ENCODE measurements at places on chromosomes 3 and 15. TPM values are rescaled to one million over a fixed set of nuclear protein-coding genes. Genes with fewer than 3 reads are reported as not detected.
A peak's percentile ranks its signal among the peaks of the same experiment; 100 is the strongest.

GRCh38 chr3:24288496-24289236 lies 206.0 kb downstream of the THRB start:
- H3K36me3 ChIP-seq, result no peaks in the 10 kb centered on the region
- H3K27ac ChIP-seq, result no peak overlapping the region
- H3K4me3 ChIP-seq, result no peak overlapping the region
- no peaks in the 10 kb centered on the region for H3K4me1 ChIP-seq
- no peaks in the 10 kb centered on the region for H3K27me3 ChIP-seq
- no peak for DNase-seq

GRCh38 chr3:190258634-190259033 lies 63.6 kb downstream of the CLDN1 start:
- H3K27me3 ChIP-seq, result no peaks in the 10 kb centered on the region
- no peaks in the 10 kb centered on the region for H3K4me1 ChIP-seq
- H3K36me3 ChIP-seq, result no peaks in the 10 kb centered on the region

GRCh38 chr3:102225407-102226132 lies 209.2 kb upstream of the ZPLD1 start:
- no peak overlapping the region for H3K27ac ChIP-seq
- DNase-seq, result peak; percentile 56
- no peak overlapping the region for H3K4me3 ChIP-seq
- no peaks in the 10 kb centered on the region for H3K27me3 ChIP-seq

GRCh38 chr3:123871946-123872345 lies 12.2 kb downstream of the MYLK start:
- no peak for DNase-seq
- H3K27me3 ChIP-seq, result no peaks in the 10 kb centered on the region
- no peaks in the 10 kb centered on the region for H3K36me3 ChIP-seq

DNA sequence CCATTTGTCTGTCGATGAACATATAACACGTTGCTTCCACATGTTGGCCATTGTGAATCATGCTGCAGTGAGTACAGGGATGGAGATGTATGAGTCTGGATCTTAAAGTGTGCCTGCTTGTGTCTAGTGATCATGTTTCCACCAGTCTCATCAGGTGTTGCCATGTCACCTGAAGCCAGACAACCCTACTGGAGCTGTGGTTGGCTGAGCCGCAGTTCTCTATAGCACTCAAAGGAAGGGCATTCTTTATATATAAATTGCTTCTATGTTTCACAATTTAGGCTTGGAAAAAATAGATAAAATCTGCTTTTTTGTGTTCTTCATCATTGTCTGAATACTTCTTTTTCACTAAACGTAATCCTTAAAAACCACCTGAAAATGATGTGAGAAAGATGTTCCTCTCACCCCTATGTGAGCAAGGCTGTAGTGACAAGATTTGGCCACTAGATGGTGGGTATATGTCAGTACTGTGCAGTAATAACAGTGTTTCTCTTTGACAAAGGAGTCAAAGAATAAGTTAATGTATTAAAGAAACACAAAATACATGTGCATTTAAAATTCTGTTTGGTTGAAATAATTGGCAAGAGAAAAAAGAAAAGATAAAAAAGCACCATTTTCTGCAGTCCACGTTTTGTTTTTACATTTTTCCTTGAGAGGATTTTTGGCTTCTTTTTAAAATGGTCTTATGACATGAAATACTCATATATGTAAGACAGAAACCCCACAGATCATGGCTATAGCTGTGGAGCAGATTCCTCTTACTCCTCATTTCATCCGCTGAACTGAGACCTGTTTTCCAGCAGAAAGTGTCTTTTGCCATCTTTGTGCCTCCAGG lies 394.5 kb upstream of the DPPA4 start:
- H3K27ac ChIP-seq, result no peak overlapping the region
- peak; percentile 29 for DNase-seq
- H3K4me1 ChIP-seq, result peaks cover 12% of the 10 kb centered on the region
- H3K4me3 ChIP-seq, result no peak overlapping the region
- 0 out of 2 replicates have a peak, but pooled peaks cover 4% of the 10 kb centered on the region for H3K36me3 ChIP-seq
- no peaks in the 10 kb centered on the region for H3K27me3 ChIP-seq

The CRABP1 gene
- total RNA-seq, result 0.47 TPM

DNA sequence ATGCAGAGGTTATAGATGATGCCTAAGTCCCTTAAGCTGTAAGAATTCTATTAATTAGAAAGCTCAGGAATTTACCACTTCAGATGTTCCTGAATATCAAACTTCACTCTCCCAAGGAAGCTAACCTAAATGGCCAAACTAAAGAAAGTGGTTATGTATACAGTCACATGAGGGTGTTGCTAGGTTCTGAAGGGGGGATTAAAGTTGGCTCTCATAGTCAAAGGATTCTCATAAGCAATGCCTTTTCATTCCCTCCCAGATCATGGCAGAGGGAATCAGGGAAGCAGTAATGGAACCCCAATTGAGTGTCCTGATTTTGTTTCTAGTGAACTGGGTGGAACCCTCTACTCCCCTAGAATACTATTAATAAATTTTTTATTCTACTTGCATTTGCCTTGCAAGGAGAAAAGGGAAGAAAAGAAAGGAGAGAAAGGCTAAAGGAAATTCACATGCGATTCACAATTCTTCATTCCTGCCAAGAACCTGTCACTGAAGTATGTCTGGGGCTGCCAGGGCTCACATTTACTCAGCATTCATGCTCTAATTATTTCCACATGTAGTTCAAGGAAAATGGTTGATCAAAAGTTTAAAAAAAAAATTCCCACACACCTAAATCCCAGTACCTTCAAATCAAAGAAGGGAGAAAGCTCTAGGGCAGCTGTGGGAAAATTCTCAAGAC lies 25.1 kb downstream of the FSTL1 start:
- H3K4me1 ChIP-seq, result no peaks in the 10 kb centered on the region
- no peak overlapping the region for H3K27ac ChIP-seq
- no peaks in the 10 kb centered on the region for H3K27me3 ChIP-seq
- no peak overlapping the region for H3K4me3 ChIP-seq
- DNase-seq, result no peak
- H3K36me3 ChIP-seq, result no peaks in the 10 kb centered on the region

GRCh38 chr3:61239871-61240270 lies 11.4 kb downstream of the FHIT start:
- no peak overlapping the region for H3K27ac ChIP-seq
- no peaks in the 10 kb centered on the region for H3K36me3 ChIP-seq
- no peaks in the 10 kb centered on the region for H3K4me1 ChIP-seq

The ADAMTS9 gene
- 0.05 TPM for total RNA-seq

Data from HCT116 (cell line).